ENCODE measurements at places on chromosomes 13 and 19.
A peak's percentile ranks its signal among the peaks of the same experiment; 100 is the strongest.

GRCh38 chr13:26968431-26969341 is 202.9 kb downstream of the USP12 start:
- no peak for DNase-seq

GRCh38 chr13:111048387-111048786 is 66.7 kb upstream of the ARHGEF7 start:
- DNase-seq, result no peak

- DNase-seq, result peak; percentile 27
Measured at GRCh38 chr19:38736036-38736412, 8.2 kb downstream of the CAPN12 start.

- no peak for DNase-seq
Measured at GRCh38 chr19:14632286-14632685, 42.4 kb downstream of the ADGRE3 start.

GRCh38 chr19:17244618-17245534 is 843 bp downstream of the NR2F6 start:
- DNase-seq, result no peak

DNA sequence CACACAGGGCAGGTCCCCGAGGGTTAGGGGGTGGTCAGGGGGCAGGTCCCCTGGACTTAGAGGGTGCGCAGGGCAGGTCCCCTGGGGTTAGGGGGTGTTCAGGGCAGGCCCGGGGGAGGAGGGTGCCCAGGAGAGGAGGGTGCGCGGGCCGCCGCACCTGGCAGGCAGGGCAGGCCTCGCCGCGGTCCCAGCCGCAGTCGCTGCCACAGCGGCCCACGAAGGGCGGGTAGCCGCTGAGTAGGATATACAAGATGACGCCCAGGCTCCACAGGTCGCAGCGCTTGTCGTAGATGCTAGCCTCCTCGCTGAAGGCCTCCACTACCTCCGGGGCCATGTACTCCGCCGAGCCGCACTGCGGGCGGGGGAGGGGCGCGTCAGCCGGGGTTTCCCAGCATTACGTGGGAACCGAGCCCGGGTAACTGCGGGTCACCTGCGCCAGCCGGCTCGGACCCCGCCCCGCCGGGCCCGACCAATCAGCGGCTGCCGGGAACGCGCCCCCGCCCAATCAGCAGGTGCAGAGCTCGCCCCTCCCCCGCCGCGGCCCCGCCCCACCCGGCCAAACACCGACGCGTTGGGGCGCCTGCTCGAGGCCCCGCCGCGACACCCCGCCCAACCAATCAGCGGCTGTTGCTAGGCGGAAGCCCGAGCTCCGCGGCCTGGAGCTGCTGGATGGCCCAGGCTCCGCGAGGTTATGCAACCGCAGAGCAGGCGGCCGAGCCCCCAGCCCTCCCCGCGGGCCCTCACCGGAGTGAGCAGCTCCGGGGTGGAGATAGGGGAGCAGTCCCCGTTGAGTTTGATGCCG is 9.2 kb downstream of the MKNK2 start:
- DNase-seq, result peak; percentile 99

DNA sequence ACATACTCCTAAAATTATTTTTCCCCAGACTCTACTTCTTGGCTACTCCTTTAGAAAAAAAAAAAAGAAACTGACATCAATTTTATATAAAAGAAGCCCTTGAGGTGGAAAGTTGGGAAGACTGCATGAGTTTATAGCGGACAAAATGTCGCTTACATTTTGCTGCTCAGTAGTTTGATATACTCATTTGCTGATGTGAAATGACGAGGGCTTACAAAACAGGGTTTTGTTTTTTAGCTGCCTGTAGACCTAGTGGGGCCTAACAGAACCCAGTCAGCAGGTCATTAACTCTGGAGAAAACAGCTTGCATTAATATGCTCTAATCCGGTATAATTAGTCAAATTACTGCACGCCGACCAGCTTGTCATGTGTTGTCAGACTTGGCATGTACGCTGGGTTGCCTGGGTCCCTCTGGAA is 37.6 kb upstream of the MAB21L1 start:
- DNase-seq, result no peak

- DNase-seq, result no peak
Measured at GRCh38 chr13:36764957-36765356, 54.1 kb upstream of the RFXAP start.

DNA sequence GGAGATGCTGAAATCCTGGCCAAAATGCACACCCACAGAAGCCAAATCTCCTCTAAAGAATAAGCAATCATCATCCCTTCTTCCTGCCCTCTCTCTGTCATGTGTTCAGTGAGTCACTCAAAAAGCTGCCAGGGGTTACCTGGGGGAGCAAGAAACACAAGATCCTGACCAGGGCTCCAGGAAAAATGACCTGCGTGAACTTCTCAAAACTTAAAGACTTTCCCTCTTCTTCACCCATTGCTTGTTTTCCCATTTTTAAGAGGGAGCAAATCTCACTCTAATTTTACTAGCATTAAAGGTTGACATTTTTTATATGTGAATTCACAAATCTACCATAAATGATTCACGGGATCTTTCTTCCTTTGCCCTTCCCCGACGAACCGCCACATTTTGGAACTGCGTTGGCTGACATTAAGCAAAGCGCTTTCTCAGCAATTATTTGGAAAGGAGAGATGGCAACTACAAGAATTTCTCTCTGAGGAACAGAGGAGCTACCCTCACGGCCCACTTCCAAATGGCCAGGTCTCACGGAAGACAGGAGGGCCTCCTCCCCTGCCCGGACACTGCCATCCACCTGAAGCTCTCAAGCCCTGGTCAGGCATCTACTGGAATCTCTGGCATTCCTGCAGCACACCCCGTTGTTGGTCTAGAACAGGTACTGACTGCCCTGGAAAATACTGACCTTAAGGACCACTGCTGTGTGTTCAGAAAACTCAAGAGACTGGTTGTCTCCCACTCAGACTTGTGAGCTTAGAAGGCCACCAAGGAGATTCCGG is 14.2 kb downstream of the TSHZ3 start:
- no peak for DNase-seq

DNA sequence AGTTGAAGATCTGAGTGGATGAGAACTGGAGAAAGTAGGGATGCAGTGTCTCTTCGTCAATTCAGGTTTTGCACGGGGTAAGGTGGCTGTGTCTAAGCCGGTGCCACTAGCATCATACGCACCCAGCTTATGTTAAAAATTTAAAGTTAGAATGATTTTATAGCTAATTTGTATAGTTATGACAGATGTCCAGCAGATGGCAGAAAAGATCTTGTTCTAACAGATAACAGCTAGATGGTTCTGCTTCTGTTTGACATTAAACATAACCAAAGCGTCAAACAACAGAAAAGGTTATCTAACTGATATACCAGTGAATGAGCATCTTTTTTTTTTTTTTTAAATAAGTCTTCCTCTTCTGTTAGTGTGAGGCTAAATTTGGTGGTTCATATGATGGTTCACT is 18.8 kb upstream of the EDDM13 start:
- no peak for DNase-seq

DNA sequence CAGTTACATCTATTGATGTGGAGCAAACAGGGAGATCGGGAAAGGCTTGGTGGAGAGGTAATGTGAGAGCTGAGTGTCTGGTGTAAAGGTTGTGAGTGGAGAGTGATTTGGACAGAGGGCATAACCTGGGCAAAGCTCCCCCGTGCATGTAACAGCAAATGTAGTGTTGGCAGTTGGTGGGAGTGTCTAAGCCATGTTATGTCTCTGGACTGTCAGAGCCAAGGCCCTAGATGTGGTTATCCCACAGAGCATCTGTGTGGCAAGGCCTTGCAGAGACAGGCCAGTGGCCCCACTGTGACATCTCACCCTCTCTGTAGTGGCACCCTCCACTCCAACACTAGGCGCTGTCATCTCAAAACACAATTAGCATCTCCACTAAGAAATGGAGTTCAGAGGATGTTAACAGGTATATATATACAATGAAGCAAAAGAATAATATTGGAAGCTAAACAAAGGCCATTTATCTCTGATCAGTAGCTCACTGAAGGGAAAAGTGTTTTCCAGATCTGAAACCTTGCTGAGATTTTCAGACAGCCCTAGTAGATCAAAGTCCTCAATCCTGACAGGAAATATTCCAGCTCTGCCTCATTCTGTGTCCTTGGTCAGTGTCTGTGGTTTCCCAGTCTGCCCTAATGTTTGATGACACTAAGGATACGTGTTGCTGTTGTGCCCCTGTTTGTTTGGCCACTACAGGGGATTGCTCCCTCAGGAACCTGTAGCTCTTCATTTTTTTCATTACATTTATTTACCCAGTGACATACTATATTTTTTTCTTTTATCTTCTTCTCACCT is 20.2 kb downstream of the POLR1D start:
- no peak for DNase-seq

Data from stimulated activated CD8-positive, alpha-beta memory T cell treated with anti-CD3 and anti-CD28 coated beads, Interleukin-7, amount 100 ng/mL, for 1 hour (primary cell).